ENCODE measurements at places on chromosomes 3 and 15. TPM values are rescaled to one million over a fixed set of nuclear protein-coding genes. Genes with fewer than 3 reads are reported as not detected.

CCDC12 gene
- 111 TPM for total RNA-seq

DNA sequence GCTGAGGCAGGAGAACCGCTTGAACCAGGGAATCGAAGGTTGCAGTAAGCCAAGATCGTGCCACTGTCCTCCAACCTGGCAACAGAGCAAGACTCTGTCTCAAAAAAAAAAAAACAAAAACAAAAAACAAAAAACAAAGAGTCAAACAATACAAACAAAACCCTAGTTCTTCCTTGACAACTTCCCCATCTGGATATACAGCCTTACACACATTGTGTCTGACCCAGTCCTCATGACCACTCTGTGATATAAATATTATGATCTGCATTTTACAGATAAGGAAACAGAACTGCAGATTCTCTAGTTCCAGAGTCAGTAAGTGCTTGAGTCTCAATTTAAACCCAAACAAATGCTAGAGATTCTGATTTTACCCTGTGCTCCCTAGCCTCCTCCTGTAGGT is 4.8 kb upstream of the ESYT3 start:
- H3K36me3 ChIP-seq, result no peaks in the 10 kb centered on the region
- H3K4me1 ChIP-seq, result peaks cover 9% of the 10 kb centered on the region
- no peak for DNase-seq
- H3K27ac ChIP-seq, result no peak overlapping the region

AMIGO3 gene
- 1.3 TPM for total RNA-seq

TRH gene
- not detected for total RNA-seq

DNA sequence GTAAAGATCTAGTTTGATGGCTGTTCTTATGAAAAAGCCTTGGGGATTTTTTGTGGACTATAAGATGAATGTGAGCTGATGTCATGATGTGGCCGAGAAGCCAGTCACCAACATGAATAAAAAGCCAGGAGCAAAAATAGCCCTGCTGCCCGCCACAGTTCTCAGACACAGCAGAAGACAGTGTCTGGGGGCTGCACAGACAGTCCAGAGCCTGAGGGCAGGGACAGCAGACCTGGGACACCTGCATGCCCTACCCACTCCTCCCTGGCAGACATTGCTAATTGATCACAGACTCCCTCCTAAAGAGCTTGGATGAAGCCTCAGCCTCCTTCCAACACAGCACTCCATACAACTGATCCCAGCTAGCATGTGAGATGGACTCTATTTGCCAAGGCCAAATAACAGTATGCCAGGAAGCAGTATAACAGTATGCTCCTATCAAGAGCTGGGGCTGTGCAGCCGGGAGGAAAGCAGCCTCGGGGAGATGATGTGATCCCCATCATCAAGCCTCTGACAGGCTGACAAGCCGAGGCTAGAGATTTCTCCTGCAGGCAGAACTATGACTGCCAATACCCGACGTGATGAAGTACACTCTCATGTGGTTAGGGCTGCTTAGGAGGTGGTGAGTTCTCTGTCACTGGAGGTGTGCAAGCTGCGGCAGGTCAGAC is 105.4 kb upstream of the RPL32 start:
- H3K27ac ChIP-seq, result no peak overlapping the region
- H3K4me3 ChIP-seq, result no peak overlapping the region
- no peaks in the 10 kb centered on the region for H3K27me3 ChIP-seq

UROC1 gene
- total RNA-seq, result not detected

DNA sequence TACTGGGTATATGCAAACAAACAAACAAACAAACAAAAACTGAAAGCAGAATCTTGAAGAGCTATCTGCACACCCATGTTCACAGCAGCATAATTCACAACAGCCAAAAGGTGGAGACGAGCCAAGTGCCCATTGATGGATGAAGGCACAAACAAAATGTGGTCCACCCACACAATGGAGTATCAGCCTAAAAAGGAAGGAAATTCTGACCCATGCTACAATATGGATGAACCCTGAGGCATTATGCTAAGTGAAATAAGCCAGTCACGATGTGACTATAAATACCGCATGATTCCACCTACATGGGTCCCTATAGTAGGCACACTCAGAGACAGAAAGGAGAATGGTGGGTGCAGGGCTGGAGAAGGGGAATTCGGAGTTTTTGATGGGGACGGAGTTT is 24.1 kb downstream of the XPC start:
- H3K4me1 ChIP-seq, result no peaks in the 10 kb centered on the region
- no peak overlapping the region for H3K4me3 ChIP-seq
- no peak overlapping the region for H3K27ac ChIP-seq
- H3K27me3 ChIP-seq, result no peaks in the 10 kb centered on the region

SLC35G2 gene
- total RNA-seq, result 0.33 TPM

GRCh38 chr3:169295912-169296570 is 367.5 kb downstream of the MECOM start:
- no peak overlapping the region for H3K27ac ChIP-seq
- no peak for DNase-seq
- no peaks in the 10 kb centered on the region for H3K4me1 ChIP-seq
- no peaks in the 10 kb centered on the region for H3K27me3 ChIP-seq

GRCh38 chr3:105906836-105907235 is 38.0 kb upstream of the CBLB start:
- H3K4me3 ChIP-seq, result no peak overlapping the region
- H3K4me1 ChIP-seq, result no peaks in the 10 kb centered on the region
- no peaks in the 10 kb centered on the region for H3K27me3 ChIP-seq
- no peak overlapping the region for H3K27ac ChIP-seq
- no peaks in the 10 kb centered on the region for H3K36me3 ChIP-seq
- no peak for DNase-seq

DNA sequence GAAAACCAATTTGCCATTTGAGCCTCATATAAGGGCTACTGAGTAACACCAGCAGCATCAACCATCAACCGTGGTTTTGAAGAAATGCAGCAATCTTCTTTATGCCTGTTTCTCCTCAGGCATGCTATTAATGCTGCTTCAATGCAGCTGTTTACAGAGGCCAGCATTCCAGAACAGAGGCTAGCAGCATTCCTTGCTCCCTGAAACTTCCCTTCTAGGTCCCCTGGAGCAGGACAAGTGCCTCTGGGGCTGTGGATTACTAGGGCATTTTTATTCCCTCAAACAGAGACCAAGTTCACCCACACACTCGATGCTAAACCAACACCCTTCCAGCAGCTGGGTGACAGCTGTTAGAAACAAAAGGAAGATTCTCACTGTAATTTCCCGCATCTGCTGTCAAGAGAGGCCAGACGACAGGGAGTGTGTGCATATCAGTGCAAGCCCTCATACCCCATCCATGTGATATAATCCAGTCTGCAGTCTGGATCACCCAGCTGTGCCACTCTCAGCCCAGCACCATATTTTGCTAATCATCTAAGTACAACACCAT is 57.5 kb downstream of the HOMER2 start:
- DNase-seq, result no peak
- H3K4me1 ChIP-seq, result no peaks in the 10 kb centered on the region
- H3K36me3 ChIP-seq, result no peaks in the 10 kb centered on the region
- no peak overlapping the region for H3K27ac ChIP-seq
